Muscle of leg (tissue), 16 donors: ENCODE measurements at places on chromosomes 12 and 14. TPM values are rescaled to one million over a fixed set of nuclear protein-coding genes. Genes with fewer than 3 reads are reported as not detected.

ACIN1 gene
- polyA plus RNA-seq = 122 TPM

DNA sequence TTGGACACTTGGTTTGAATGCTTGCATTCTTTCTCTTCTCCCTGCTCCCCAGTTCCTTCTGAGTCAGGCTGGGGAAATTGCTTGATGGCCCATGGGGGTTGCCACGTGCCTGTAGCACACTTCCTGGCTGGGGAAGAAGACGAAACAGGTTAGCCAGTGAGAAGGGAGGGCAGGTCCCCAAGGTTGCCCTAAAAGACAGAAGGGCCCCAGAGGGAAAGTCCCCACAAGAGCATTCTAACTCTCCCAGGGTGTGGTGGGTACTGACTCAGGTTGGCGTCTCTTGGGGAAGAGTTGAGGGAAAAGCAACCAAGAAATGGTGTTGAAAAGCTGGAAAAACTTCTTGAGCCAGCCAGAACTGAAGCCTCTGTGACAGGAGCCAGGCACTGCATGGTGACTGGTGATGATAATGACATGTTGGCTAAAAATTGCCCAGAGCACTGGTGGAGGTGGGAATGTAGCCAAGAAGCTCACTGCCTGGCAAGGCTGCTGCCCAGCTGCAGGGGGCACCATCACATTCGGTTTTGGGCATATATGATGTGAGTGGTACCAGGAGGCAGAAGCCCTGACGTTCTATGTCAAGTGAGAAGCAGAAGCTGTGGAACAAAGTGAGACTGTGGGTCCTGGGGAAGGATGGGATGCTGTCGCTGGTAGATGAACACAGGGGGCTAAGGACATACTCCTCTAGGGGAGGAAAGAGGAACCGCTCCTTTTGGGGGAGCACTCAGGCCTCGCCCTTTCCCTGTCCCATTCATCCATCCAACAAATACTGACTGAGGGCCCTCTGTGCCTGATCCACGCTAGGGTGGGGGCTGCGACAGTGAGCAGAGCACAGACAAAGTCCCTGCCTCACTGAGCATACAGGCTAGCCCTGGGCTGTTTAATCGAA is 8.1 kb upstream of the RABGGTA start:
- no peak for DNase-seq

DNA sequence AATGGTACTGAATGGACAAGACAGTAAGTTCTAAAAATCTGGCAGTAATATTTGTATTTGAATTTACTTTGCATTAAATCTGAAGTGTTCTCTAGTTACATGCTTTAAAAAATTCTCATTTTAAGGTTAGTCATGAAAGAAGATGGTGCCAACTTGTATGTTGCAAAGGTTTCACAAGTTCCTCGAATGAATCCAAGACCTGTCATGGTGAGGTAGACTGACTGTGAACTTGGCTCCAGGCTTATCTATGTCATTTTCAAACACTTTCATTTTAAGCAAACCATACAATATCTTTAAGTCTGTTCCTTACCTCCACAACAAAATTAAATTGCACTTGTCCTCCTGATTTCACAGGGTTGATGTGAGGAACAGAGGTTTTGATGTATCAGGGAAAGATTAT is 23.4 kb downstream of the CLEC2D start:
- no peak for DNase-seq

DNA sequence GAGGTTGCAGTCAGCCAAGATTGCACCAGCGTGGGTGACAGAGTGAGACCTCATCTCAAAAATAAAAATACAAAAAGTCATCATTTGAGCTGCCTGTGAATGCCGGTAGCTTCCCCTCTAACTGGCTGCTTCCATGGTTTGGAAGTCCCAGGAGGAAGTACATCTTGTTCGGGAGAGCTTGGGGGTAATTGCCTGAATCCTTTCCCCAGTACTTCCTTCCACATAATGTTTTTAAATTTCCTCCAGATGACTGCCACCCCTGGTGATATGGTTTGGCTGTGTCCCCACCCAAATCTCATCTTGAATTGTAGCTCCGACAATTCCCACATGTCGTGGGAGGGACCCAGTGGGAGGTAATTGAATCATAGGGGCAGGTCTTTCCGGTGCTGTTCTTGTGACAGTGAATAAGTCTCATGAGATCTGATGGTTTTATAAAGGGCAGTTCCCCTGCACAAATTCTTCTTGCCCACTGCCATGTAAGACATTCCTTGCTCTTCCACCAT is 87.2 kb downstream of the SPRING1 start:
- DNase-seq = no peak

- peak; percentile 90 for DNase-seq
Measured at GRCh38 chr12:116459916-116460663, 99.1 kb upstream of the MAP1LC3B2 start.

GRCh38 chr12:89863968-89864367 is 155.3 kb upstream of the ATP2B1 start:
- peak; percentile 69 for DNase-seq

DNA sequence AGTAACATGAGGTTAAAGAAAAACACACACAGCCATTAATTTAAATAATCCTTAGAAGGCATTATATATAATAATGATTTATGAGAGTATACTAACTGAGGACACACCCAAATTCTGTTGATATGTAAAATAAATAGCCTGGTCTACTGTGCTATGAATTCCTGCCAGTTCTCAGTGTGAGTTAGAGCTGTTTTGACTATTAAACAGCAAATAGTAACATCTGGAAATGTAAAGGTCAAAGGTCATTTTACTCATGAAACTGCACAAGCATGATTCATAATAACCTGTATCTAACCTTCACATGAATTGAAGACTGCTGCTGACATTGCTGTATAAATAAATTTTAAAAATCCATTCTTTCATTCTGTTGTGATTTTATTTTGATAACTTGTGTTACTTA is 966.7 kb downstream of the SLC6A15 start:
- peak; percentile 47 for DNase-seq

DNA sequence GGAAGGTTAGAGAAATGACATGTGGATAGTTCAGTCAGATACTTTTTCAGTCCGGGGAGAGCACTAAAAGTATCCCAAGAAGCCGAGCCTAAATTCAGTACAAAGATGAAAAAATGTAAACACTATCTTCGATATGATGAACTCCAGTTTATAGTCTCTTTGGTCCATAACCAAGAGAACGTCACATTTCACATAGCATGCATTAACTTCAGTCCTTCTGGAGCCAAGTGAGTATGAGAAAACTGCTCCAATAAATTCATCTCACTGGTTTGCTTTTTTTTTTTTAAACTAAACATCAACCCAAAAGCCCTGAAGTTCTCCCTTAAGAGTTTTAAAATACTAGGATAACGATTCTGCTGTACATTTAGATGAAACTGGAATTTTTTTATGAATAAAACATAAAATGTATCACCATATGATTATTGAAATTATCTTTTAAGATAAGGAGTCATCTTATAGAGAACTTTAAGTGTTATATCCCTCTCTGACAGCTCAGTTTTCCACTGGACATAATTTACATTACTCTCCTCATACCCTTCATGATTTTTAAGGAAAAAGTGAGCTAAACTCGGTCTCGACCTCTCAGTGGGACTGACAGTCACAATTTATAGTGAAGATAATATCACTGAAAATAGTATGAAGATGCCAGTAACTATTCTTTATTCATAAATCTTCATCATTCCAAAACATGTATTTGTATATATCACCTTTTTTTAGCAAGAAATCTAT is 841.5 kb upstream of the FLRT2 start:
- peak; percentile 86 for DNase-seq
